Right ventricle myocardium inferior (tissue), 1 donor: ENCODE measurements at places on chromosomes 5 and 9. TPM values are rescaled to one million over a fixed set of nuclear protein-coding genes. Genes with fewer than 3 reads are reported as not detected.

- no peak for DNase-seq
Measured at GRCh38 chr5:56838409-56839039, 23.2 kb downstream of the MAP3K1 start.

- peak; percentile 92 for DNase-seq
Measured at GRCh38 chr5:83474161-83474796, 2.7 kb downstream of the VCAN start.

NR4A3 gene
- 3.9 TPM for total RNA-seq

IL9 gene
- not detected for total RNA-seq

DNA sequence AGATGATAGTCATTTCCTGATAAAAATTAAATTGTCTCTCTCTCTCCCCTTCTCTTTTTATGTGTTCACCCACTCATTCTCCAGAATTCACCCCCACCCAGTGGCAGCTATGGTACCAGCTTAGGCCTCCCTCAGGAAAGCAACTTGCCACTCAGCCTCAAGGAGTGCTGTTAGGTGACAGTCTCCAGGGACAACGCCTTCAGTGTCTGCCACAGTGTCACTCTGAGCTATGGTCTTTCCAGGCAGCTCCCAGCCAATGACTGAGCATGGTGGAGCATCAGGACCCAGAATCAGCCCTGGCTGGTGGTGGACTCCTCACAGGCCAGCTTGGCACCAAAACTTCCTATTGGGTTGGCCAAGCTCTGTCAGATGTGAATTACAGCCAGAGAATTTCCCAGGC, 140.9 kb upstream of the PIK3R1 start:
- no peak for DNase-seq

GRCh38 chr9:6631207-6631512, 14.4 kb downstream of the GLDC start:
- DNase-seq: no peak

- no peak for DNase-seq
Measured at GRCh38 chr9:126957687-126958053, 43.1 kb downstream of the RALGPS1 start.

PCDHGB1 gene
- total RNA-seq: 6.7 TPM

DNA sequence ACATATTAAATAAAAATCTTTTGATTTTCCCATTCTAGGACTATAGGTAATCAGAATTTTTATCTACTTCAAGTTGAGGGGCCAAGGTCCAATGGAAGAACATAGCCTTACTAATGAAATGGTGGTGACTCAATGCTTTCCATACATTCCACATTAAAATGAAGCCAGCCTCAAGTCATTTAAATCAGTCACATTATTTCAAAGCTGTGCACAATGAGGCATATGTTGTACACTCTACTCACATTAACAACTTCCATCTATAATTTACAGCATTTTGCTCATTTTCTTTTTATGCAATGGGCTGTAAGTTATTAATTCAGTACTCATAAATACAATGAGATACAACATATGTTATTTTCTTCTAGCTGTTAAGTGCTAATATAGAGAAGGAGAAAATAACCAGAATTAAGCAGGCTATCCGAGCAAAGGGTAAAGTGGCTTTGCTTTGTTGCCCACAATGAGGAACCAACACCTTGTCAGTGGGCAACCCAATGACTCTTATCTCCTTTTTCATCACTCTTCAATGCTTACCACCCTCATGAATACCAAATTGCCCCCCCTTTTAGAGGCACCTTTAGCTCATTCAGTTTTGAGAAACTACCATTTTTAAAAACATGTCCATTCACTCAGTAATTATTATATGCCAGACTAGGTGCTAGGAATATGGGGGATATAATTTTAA, 52.4 kb downstream of the TTLL11 start:
- DNase-seq: no peak

SOHLH1 gene
- total RNA-seq: not detected

DNA sequence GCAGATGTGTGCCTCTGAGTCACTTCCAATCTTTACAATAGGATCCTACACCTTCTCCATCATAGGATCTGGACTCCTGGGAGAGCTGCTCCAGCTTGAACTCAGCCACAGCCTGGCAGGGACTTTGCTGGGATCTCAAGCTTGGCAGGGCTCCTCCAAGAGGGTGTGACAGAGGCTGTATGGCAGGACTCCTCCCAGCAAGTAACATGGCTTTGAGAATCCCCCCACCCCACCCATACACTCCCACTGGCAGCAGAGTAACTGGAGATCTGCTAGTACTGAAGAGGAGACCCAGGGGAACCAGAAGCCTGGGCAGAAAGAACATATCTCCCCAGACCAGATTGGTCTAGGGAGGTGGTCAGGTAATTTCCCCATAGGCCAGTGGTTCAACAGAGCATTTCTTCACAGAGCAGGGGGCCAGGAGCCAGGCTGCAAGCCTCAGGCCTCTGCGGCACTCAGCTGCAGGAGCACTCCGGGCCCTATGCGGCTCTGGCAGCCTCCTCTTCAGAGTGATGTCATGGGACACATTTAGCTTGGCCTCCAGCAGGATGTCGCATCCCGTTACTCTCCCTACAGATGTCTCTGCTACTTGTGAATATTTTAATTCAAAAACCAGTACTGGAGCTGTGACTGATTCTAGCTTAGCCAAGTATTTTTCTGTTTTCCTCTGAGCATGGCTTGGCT, 1.7 kb upstream of the ACSL6 start:
- no peak for DNase-seq

GRCh38 chr5:128304088-128304487, 220.5 kb downstream of the SLC12A2 start:
- DNase-seq: no peak

GRCh38 chr5:120991569-120991968, 527.5 kb downstream of the PRR16 start:
- no peak for DNase-seq

- DNase-seq: no peak
Measured at GRCh38 chr5:170488570-170488969, 15.2 kb upstream of the KCNIP1 start.

- DNase-seq: no peak
Measured at GRCh38 chr9:136381311-136381710, 7.8 kb upstream of the CARD9 start.

DNA sequence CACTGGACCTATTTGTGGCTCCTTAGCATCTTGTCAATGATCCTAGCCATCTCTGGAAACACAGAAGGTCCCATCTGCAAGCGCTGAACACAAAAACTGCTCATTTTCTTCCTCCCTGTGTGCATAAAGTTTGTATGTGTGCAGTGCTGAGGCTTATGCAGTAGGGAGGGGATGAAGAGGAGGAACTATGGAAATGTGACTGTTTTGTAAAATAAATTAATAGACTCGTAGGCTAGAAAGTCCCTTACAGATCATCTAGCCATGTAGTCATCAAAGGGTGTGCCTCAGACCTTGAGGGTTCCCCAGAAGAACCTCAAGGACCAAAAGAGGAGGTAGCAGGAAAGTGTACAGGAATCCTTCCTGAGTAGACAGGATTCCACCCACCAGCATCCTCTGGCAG, 34.3 kb upstream of the ADRA1B start:
- no peak for DNase-seq

SLC34A3 gene
- total RNA-seq: not detected

DNA sequence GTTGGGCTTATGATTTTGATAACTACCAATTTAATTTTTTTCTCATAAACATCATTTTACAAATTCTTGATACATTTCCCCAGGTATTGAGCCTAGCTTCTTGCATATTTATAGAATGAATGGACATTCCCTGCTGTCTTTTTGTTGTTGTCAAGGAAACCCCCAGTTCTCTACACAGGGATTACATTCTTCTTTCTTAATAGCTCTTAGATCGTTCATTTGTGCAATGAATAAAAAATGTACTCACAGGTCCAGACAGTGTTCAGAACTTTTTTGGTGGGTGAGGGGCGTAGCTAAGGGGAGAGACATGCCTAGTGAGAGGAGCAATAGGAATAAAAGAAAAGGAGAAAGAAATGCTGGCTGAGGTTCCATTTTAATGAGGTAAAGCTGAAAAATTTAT, 58.6 kb downstream of the VCAN start:
- DNase-seq: no peak

DNA sequence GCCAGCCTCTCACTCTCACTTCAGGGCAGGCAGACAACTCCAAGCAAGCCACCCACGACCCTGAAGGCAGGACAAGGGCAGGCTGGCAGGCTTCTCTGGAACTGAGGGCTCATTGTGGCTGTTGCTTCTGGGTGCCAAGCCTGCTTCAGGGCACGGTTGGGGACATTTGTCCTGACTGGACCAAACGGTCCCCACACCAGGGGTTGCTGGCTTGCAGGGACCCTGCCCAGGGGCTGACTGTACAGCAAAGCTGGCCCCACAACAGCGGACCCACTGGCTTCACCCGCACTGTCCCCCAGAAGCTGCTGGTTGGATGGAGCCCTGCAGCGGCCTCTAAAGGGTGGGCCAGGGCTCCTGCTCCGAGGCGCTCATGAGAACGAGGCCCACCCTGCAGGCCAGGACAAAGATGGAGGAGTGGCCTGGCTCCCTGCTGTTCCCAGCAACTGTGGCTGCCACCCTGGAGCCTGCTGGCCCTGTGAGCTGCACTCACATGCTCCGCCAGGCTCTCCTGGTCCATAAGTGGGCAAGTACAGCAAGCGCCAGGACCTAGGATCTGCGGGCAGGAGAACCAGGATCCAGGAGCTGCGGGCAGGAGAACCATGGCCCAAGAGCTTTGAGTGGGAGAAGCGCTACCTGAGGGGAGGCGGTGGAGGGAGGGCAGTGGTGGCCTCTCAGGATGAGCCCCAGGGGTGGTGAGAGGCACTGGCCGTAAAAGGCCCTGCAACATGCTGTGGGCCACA, 34.4 kb upstream of the NSMF start:
- DNase-seq: no peak

ORM2 gene
- not detected for total RNA-seq

- DNase-seq: no peak
Measured at GRCh38 chr9:82081496-82081895, 92.9 kb downstream of the SPATA31D1 start.

SLC34A1 gene
- not detected for total RNA-seq

SPATA31C2 gene
- total RNA-seq: not detected

SHB gene
- total RNA-seq: 14.7 TPM

DNA sequence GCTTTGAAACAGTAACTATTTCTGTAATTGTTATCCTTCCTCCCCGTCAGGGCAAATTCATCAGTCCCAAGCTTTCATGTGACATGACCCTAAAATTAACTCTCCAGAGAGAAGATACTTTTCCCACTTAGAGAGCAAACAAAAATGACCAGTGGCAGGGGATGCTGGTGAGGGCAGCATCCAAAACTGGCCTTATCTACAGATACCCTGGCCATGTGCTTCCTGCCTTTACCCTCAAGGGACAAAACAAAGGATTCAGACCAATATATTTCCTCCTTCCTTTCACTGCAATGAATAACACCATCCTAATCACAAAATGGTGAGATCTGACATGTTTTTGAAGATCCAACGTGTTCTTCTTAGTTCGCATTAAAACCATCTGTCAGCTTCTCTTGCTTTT, 267.2 kb downstream of the MAN2A1 start:
- DNase-seq: no peak

GRCh38 chr9:137665697-137666512, 47.1 kb downstream of the EHMT1 start:
- no peak for DNase-seq

DNA sequence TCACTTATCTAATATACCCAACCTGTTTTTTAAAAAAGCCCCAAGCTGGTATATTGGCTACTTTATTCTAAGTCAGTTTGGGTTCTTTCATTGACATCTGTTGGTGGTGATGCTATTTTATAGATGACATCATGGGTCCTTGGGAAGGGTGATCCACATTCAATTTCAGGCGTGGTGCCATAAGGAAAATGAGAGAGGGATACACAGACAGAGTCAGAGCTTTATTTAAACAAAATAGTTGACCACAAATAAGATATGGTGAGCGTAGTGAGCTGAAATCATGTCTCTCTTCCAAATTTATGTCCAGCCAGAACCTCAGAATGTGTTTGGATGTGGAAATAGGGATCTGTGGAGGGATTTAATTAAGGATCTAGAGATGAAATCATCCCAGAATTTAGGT, 302.4 kb downstream of the MAT2B start:
- DNase-seq: no peak

DNA sequence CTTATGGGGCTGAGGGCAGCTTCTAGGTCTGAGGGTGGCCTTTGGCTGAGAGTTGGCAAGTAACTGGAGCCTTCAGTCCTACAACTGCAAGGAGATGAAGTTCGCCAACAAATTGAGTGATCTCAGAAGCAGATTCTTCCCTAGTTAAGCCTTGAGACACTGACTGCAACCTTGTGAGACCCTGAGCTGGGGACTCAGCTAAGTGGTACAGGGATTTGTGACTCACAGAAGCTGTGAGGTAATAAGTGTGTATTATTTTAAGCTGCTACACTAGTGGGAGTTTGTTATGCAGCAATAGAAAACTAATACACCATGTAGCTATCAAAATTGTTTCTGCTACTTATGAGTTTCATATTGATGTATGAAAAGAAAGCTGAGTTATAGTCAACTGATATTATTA, 279.2 kb downstream of the PIK3R1 start:
- DNase-seq: no peak

DNA sequence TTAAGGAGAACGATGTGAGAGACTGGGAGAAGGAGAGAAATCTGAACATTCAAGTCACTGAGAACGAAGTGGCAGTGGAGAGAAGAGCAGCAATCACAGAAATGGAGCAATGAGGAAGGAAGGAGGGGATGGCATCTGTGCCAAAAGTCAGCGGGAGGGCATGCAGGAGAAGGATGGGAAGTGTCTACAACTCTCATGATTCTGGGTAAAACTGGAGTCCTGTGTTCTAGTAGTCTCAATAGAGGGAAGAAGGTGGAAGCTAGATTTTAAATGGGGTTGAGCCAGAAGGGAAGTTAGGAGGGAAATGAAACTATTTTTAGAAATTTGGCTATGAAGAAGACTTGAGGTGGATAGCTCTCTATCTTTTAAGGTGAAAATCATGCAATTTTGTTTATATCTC, 39.1 kb upstream of the SPATA31C2 start:
- no peak for DNase-seq

DNA sequence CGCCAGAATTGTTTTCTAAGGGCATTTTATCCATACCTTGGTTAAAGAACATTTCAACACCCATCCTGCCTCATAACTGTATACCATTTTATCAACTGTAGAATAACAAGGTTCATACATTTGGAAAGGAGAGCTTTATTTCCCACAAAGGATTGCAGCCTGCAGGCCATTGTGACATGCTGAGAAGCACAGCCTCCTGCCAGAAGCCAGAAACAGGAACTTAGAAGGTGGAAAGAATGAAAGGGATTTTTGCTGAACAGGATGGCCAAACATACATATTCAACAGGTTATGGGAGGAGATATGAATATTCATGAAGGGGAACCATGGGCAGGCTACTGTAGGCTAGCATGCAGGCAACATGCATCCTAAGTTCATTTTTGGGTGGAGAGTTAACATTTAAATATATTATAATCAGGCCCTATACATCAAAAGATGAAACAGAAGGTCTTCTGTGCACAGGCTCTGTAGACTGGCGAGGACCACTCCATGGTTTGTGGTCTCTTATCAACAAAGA, 59.9 kb upstream of the DIRAS2 start:
- DNase-seq: no peak
